Left colon (tissue), 2 donors: ENCODE measurements at places on chromosomes 3 and 15. TPM values are rescaled to one million over a fixed set of nuclear protein-coding genes. Genes with fewer than 3 reads are reported as not detected.

The ANKUB1 gene
- total RNA-seq = not detected

The CSPG5 gene
- 0.46 TPM for total RNA-seq

The GOLGA8R gene
- 1.2 TPM for total RNA-seq

The WDR72 gene
- total RNA-seq = 0.12 TPM

The FETUB gene
- total RNA-seq = not detected

The PLXNA1 gene
- total RNA-seq = 15.4 TPM

The NDN gene
- total RNA-seq = 21.4 TPM

The CP gene
- 6.1 TPM for total RNA-seq

The ITPKA gene
- 46.4 TPM for total RNA-seq

The MFN1 gene
- total RNA-seq = 54.2 TPM

The LRRC15 gene
- total RNA-seq = 0.59 TPM

The ZPLD1 gene
- not detected for total RNA-seq

The CDHR4 gene
- total RNA-seq = not detected

The UNC13C gene
- 0.28 TPM for total RNA-seq

The CELSR3 gene
- total RNA-seq = 2.4 TPM

The IL16 gene
- total RNA-seq = 9.2 TPM

The SNX4 gene
- total RNA-seq = 56.6 TPM

The TLR9 gene
- not detected for total RNA-seq

The TMEM266 gene
- not detected for total RNA-seq

The NOP10 gene
- total RNA-seq = 139 TPM

The INSYN1 gene
- total RNA-seq = 0.82 TPM

The KIF7 gene
- total RNA-seq = 2.5 TPM

The GRIP2 gene
- 0.49 TPM for total RNA-seq

The ISLR gene
- 4.8 TPM for total RNA-seq

The GOLGA6A gene
- total RNA-seq = not detected

The DGKG gene
- 1.5 TPM for total RNA-seq

The ESYT3 gene
- total RNA-seq = 0.12 TPM

The AHSG gene
- not detected for total RNA-seq

The DUOX1 gene
- total RNA-seq = 0.56 TPM

The AGBL1 gene
- 0.22 TPM for total RNA-seq

The LRRC31 gene
- 62.9 TPM for total RNA-seq

The GCNT3 gene
- 526 TPM for total RNA-seq

The TFDP2 gene
- total RNA-seq = 33.7 TPM

The RBP2 gene
- 1.3 TPM for total RNA-seq

The GOLGA6L7 gene
- total RNA-seq = not detected

The CYP1A2 gene
- not detected for total RNA-seq

The KATNBL1 gene
- 33.7 TPM for total RNA-seq

The VEPH1 gene
- 4.2 TPM for total RNA-seq

The ERICH6 gene
- not detected for total RNA-seq

The POLR2M gene
- 40.8 TPM for total RNA-seq

The ANKRD34C gene
- not detected for total RNA-seq

The CAMK2N2 gene
- total RNA-seq = 0.39 TPM

The OR5K1 gene
- not detected for total RNA-seq

The GOLGA8B gene
- total RNA-seq = 24.3 TPM

The KBTBD13 gene
- 0.08 TPM for total RNA-seq

The ACP3 gene
- 14.7 TPM for total RNA-seq
